Mucosa of gallbladder (tissue), 1 donor: ENCODE measurements at places on chromosomes 5 and 9.

- peak; percentile 52 for DNase-seq
These were observed 224.1 kb upstream of the DAB2 start for GRCh38 chr5:39648848-39649227.

GRCh38 chr9:34493972-34494535, 28.7 kb downstream of the ENHO start:
- peak; percentile 60 for DNase-seq

- DNase-seq: peak; percentile 82
These were observed 52.1 kb downstream of the C9orf50 start for GRCh38 chr9:129568560-129569501.

DNA sequence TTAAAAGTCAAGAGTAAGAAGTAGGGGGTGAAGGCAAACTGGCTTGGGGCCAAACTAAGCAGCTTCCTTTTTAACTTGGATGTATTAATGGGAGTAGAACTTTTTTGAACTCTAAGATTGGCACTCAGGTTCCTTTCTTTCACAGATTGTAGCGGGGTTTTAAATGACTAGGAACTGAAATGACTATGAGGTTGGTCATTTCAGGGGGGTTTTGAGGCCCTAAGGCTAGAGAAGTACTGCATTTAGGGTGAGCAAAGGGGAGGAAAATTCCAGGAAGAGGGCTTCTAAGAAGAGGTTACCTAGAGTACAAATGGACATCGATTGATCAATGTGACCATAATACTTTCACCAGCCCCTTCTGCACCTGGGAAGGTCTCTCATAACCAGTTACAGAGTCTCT, 381.8 kb downstream of the MLLT3 start:
- DNase-seq: no peak

GRCh38 chr9:127107171-127107928, 15.1 kb downstream of the ANGPTL2 start:
- no peak for DNase-seq
